ENCODE measurements at places on chromosomes 12 and 14. TPM values are rescaled to one million over a fixed set of nuclear protein-coding genes. Genes with fewer than 3 reads are reported as not detected.

Gene PIANP
- not detected for total RNA-seq

Gene SLC39A9
- 57.5 TPM for total RNA-seq

- no peak for DNase-seq
Observed at GRCh38 chr12:93706824-93707223, 29.6 kb downstream of the CRADD start.

- no peak for DNase-seq
Observed at GRCh38 chr12:25187781-25188180, 7.2 kb downstream of the DNAI7 start.

DNA sequence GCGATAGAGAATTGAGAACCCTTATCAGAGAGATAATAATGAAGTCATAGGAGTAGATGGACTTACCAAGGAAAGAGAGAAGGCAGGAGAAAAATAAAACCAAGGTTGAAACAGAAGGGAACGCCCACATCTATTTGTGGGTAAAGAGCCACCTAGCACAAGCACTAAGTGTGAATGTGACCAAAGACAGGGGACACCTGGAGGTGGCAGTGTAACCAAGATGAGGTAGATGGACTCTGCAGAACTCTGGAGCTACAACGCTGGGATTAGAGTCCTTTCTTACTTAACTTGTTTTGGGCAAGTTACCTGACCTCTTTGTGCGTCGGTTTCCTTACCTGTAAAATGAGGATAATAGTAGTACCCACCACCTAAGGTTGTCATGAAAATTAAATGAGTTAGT lies 101.9 kb downstream of the SLC5A8 start:
- no peak for DNase-seq

DNA sequence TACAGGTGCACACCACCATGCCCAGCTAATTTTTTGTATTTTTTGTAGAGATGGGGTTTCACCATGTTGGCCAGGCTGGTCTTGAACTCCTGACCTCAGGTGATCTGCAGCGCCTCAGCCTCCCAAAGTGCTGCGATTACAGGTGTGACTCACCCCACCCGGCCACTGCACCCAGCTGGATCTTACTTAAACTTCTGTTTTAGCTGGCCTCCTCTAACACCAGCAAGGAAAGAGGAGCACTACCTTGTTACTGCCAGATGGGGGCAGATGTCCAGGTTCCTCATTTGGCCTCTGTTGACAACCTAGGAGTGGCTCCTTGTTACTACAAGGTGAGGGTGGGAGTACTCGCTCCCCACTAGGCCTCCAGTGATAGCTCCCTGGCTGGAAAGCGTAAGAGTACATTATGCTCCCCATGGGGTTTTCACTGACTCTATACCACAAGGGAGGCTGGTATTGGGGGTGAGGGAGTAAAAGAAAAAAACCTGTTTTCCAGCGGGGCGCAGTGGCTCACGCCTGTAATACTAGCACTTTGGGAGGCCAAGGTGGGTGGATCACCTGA lies 13.2 kb upstream of the ARF6 start:
- peak; percentile 38 for DNase-seq

All from epithelial cell of proximal tubule (primary cell).